ENCODE measurements at places on chromosomes 4 and X.

- DNase-seq = no peak
Measured at GRCh38 chrX:151225843-151226242, 49.5 kb downstream of the GPR50 start.

- DNase-seq = no peak
Measured at GRCh38 chr4:151247395-151247794, 29.6 kb upstream of the PRSS48 start.

DNA sequence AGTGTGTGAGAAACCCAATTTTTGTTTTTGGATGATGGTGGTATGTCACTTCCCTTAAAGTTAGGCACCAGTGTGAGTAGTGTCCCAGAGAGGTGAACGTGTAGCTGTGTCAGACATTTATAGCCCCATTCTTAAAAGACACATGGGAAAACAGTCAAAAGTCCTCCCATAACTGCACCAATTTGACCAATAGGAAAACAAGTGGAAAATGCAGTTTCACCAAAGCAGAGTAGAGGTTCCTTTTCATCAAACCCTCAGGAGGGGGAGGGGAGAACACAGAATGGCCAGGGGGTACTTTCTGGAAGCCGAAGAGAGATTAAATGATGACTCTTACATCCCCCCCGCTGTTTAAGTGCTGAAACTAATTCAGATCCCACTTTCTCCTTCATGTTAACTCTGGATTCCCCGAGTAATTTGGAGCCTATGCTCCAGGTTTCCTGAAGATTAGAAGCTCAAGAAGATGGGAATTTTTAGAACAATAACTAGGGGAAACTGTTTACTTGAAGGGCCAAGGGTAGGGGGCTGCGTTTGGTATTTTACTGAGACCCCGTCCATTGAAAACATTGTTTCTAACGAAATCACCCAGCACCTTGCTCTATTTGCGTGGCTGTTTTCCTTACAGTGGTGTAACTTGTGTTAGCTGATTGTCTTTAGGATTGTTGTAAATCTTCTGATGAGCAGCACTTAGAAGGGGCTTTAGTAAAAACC lies 2.1 kb upstream of the LEF1 start:
- no peak for DNase-seq

DNA sequence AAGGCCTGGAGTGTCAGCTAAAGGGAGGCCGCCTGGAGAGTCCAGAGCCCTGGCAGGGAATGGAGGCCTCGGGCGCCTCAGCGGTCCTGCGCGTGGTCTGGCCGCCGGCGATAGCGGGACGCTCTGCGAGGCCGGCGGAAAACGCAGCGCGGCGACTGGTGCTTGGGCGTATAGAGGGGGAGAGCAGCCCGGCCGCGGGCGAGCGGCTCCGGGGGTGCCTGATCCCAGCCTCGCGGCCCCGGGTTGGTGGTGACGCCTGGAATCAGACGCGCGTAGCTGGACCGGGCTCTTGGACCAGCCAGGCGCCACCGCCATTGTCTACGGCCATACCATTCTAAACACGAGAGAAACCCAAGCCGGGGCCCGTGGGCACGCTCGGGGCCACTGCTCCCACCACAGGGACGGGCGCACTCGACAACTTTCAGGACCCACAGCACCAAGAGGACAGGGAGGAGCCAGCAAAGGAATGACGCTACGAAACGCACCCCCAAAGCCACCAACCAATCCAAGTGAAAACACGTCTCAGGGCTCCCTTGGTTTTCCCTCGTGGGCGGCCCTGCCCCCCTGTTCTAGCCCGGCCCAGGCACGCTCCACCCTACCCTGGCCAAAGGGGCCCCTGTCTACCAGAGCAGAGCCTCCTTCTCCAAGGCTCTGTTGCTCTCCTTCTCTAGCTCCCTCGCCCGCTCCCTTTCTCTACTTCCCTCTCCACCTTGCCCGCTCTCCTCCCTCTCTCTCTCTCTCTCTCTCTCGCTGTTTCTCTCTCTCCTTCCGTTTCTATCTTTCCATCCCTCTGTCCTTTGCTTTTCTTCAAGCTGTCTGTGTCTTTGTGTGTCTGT lies 7.8 kb downstream of the FRG2 start:
- no peak for DNase-seq

DNA sequence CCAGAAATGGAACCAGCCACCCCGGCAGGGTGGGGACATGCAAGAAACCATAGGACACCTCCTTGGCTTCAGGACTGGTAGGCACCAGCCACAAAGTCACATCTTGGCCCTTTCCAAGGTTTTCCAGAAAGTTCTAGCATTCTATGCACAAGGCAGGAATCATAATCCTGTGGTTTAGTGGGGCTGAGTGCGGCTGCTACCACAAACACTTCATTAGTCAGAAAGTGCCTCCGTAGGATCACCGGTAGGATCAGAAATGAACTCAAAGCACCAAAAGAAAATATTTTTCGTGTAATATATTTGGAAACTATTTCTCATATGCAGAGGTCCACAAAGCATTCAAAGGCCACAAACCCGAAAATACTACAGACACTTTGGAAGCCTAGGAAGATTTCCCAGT lies 191.7 kb downstream of the PTTG2 start:
- no peak for DNase-seq

DNA sequence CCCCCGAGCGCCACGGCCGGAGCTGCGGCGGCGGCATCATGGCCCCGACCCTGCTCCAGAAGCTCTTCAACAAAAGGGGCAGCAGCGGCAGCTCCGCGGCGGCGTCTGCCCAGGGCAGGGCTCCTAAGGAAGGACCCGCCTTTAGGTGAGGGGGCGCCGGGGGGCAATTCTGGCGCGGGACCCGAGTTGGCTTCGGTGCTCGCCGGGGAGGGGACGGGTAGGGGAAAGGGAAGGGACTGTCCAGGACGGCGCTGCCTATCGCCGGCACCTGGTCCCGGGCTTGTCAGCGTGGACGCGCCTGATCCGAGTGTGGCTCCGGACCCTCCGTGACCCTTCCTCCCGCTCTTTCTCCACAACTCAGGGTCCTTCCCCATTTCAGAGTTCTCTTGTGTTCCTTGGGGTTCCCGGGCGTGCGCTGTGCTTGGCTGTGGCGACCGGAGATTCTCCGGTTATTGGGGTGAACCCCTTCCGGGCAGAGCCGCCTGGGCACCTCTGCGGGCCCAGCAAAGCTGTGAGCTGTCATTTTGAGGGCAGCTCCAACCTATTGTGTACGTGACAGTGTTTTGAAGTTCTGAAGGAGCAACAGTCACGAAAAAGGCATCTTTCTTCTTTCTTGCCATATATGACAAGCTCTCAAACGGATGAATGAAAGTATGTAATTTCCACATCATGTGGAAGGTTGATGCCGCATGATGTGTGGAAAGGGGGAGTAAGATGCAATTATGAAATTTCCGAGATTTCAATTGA lies 522 bp downstream of the FNIP2 start:
- DNase-seq = peak; percentile 27

DNA sequence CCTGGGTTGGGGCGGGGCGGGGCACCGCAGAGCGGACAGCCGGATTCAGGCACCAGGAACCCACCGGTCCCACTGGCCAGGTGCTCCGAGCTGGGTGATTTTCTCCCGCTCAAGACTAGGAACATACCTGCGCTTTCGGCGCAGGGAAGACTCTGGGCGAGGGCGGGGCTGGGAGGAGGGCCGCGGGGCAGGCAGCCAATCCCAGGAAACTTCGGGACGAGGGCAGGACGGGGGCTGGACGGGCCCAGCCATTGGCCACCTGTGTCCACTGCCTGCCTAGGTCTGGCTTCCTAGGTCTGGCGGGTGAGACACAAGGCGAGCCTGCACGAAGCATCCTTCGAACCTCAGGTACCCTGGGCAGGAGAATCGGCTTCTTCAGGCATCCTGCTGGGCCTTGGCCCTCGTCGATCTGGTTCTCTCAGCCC lies 274 bp upstream of the ERVMER34-1 start:
- DNase-seq = no peak

DNA sequence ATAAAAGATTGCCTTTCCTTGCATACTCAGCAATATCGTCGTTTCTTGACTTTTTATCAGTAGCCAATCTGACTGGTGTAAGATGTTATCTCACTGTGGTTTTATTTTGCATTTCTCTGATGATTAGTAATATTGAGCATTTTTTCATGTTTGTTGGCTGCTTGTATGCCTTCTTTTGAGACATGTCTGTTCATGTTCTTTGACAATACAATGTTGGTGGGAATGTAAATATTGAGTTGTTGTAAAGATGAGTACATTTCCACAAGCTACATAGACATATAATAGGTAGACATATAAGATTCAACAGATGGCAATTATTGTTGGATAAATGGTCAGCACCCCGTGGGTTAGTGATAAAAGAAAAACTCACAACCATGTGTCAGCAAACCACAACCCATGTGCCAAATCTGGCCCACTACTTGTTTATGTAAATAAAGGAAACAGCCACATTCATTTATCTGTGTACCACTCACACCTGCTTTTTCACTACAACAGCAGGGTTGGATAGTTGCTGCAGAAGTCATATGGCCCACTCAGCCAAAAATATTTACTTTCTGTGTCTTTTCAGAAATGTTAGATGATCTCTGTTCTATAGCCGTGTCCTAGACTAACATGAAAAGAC lies 153.1 kb upstream of the VCX start:
- no peak for DNase-seq

- no peak for DNase-seq
Measured at GRCh38 chr4:102789317-102789717, 28.5 kb upstream of the MANBA start.

Data from stimulated activated CD8-positive, alpha-beta memory T cell treated with anti-CD3 and anti-CD28 coated beads, Interleukin-7, amount 100 ng/mL, for 4 hours (primary cell).